Right kidney (tissue), 9 donors: ENCODE measurements at places on chromosomes 13 and 19.

DNA sequence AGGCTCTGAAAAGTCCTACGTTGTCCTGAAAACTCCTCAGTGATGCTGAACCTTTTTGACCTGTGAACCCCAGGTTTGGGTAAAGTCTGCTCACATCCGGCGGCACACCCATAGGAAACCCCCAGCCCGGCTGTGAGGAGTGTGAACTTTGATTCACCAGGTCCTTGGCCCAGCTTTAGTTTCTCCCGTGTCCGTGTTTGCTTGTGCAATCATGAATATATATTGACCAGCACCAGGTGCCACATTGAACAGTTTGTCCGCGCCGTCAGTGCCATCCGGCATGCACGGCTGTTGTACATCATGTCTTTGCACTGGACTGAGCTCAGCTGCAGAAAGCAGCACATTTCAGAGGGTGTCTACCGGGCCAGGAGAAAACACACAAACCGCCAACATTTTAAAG lies 45.3 kb downstream of the NFIC start:
- DNase-seq: no peak

GRCh38 chr13:113602291-113602988 lies 17.9 kb downstream of the TFDP1 start:
- no peak for DNase-seq

DNA sequence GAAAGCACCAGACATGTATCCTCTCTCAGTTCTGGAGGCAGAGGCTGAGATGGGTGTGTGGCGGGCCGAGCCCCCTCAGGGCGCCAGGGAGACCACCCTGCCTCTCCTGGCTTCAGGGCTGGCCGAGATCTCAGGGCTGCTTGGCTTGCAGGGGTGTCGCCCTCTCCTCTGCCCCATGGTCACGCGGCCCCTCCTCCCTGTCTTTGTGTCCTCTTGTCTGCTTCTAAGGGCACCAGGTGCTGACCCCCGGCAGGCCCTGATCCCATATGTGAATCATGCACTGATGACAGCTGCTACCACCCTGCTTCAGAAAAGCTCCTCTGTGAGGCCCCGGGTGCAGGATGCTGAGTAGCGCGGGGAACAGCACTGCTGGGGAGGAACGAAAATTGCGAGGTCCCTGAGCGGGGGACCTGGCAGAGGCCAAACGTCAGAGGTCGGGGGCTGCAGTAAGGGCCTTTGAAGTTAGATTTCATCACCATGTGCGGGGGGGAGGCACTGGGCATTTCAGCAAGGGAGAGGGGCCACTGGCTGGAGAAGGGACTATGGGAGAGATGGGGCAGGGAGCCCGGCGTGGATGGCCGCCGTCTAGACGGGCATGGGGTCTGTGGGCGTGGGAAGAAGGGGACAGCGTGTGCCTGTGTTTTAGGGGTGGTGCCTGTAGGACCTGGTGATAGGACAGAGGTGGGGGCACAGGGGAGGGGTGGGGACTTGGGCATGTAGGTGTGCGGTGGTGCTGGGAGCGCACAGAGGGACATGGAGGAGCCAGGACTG lies 125.2 kb downstream of the KDM4B start:
- no peak for DNase-seq

- no peak for DNase-seq
Measured at GRCh38 chr13:28503182-28503967, 8.4 kb upstream of the FLT1 start.

DNA sequence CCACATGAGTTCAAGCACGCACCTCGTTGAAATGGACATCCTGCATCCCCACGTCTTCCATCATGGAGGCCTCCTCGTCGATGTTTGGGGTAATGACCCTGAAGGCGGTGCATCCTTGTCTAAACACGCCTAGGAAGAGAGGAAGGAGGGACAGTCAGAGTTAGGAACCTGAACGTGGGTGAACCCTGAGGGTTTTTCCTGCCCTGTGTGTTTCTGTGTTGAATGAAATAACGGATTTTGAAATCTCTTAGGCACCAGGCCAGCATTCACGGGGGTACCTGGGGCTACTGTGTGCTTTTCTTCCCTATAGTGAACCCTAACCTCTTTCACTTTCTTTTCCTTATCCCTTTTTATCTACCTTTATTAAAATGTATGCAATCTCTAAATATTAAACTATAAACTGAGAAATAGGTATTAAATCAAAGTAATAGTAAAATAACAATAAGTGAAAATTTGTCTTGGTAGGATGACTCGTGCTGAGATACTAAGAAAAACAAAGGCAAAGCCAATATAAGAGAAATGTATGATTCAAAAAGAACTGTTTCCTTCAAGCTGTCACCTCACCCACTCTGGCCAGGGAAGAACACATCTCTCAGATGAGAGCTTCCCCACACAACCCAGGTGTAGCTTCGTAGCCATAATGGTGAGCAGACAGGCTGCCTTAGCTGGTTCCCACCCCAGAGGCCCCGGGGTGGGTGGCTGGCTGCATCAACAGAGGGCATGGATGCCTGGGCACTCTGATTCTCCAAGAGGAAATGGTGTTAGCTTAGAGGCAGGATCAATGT lies 72.1 kb upstream of the SLC15A1 start:
- DNase-seq: no peak

DNA sequence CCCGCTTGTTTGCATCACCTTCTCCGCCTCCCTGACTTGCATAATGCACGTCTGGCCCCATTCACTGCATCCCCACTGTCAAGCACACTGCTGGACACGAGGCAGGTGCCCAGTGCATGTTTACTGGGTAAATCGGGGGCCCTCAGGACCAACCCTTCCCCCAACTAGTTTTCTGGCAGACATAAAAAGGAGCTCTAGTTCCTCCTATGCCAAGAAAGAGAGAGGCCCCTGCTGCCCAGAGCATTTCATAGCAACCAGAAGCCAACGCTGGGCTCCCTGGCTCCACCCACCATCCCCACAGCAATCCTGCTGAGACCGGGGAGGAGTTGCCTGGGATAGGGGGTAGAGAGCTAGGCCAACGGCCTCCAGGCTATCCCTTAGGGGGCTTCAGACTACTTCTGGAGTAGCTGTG lies 23.2 kb downstream of the ANKRD27 start:
- DNase-seq: peak; percentile 10

- no peak for DNase-seq
Measured at GRCh38 chr13:88627071-88627470, 955.9 kb downstream of the SLITRK5 start.

DNA sequence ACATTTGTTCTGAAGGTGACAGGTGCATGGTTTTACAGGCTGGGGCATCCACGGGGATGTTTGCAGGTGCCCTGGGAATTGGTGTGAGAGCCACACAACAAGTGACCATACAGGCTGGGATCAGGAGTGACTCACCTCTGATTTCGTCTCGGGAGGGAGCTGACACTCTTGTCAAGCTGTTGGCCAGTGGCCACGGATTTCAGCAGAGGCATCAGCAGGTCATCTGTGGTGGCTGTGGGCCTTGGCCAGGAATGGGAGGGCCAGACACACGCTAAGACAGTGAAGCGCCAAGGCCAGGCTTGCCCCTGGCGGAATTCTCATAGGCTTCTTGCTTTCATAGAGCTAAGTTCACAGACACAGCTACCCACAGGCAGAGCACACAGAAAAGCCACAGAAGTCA lies 108.6 kb downstream of the HSPH1 start:
- DNase-seq: no peak

- DNase-seq: no peak
Measured at GRCh38 chr13:51243832-51244231, 21.6 kb downstream of the FAM124A start.

DNA sequence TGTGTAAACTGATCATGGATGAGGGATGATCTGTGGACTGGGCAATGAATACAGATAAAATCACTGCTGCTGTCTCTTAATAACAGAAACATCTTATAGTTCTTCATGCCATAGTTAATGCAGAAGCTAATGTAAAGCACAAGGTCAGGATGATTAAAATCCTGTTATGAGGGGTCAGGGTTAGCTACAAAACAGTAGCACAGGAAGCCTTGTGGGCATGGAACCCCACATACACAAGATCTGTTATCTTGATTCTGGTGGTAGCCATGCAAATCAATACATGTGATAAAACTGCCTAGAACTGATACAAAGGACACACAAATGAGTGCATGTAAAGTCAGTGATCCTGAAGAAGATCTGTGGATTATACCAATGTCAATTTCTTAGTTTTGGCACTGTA lies 96.4 kb downstream of the KLF12 start:
- DNase-seq: no peak

DNA sequence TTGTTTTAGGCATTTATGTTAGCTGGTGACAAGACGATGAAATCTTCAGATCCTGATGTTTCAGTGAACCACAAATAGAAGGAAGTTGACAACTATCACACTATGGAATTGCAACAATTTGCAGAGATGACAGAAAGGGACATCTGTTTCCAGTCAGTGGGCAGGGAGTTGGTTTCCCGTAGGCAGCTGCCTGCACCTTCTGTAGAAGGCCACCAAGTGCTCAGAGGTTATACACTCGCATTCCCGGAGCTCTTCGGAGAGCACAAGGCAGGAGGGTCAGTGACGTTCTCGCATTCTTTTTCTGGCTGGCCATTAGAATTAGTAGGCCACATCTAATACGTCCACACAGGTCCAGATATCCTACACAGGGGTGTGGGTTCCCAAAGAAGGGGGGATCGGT lies 129.4 kb downstream of the SHISA2 start:
- no peak for DNase-seq

- no peak for DNase-seq
Measured at GRCh38 chr13:25756912-25757311, 294.9 kb downstream of the SHISA2 start.

DNA sequence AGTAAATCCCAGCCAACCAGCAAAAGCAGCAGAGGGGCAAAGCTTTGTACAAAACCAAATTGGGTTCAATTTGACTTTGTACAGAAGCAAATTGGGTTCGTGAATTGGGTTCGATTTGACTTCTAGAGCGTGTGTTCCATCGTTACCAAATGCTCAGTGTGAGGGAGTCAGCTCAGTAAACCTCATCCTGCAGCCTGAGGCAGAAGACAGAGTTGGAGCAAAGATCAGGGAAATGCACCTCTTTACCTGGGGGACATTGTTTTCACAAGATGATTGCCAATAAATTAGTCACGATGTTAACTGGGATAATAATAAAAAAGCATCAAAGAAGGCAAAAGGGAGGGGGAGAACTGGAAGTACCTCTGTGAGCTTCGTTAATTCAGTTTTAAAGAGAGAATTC lies 1.5 kb downstream of the RAB20 start:
- DNase-seq: no peak

DNA sequence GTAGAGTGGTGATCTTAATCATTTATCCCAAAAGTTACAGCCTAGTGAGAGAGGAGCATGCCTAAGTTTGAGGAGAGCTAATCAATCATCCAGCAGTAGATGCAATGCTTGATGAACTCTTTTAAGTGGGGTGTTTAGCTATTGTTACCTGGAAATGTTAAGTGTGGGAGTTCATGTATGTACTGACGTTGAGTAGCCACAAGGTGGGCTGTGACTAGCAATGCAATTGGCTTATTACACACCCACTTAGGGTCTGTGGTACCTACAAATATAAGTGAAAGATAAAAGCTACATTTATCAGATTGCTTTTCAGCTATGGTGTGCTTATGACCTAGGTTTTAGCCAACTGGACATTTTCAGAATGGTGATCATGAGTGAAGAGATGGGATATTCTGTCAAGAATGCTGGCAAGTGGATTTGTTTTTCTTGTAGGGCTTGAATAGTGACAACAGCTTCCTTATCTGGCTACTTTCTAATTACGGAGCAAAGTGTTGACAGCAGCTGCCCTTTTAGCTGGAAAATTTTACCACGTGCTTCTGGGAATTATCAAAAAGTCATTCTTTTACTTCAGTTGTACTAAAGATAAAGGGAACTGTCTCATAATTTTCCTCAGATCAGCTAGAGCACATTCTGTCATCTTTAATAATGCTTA lies 170.6 kb downstream of the POSTN start:
- no peak for DNase-seq

DNA sequence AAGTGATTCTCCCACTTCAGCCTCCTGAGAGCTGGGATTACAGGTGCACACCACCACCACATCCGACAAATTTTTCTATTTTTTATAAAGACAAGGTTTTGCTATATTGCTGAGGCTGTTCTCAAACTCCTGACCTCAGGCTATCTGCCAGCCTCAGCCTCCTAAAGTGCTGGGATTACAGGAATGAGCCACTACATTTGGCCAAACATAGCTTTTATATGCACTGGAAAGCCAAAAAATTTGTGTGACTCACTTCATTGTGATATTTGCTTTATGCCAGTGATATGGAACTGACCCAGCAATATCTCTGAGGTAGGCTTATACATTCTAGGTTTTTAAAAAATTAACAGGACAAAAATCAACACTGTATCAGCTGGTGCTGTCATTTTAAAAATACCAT lies 26.8 kb upstream of the ACOD1 start:
- DNase-seq: no peak

DNA sequence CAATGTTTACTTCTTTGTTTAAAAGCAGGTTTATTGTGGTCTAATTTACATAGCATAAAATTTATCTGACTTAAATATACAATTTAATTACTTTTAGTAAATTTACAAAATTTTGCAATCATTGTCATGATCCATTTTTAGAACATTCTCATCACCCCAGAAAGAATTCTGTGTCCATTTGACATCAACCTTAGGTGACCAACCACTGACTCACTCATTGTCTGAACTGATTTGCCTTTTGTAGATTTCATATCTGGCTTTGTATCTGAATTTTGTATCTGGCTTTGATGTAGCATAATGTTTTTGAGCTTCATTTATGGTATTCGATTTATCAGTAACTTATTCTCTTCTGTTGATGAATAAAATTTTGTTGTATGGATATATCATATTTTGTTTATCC lies 40.4 kb downstream of the EDNRB start:
- DNase-seq: no peak

DNA sequence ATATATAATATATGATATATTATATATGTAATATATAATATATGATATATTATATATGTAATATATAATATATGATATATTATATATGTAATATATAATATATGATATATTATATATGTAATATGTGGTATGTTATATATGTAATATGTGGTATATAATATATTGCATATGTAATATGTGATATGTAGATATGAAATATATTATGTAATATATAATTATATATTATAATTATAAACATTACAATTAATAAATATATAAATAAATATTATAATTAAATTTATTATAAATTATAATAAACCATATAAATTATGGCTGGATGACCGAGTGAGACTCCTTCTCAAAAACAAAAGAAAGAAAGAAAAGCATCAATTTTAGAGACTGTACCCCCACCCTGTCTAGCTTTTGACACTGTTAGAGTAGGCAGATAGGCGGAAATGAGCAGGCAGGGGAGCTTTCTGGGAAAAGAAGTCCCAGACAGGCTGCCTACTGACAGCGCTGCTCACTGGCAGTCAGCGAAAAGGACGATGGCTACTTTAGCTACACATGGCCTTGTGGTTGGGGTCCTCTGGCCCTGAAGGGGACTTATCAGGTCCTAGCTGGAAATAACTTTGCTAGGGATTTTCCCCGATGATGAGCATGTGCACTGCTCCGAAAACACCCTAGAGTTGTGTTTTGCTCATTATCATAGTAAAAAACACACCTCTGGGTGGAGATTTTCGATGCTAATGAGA lies 19.7 kb downstream of the C3 start:
- DNase-seq: no peak

GRCh38 chr13:88744289-88744688 lies 1073.1 kb downstream of the SLITRK5 start:
- DNase-seq: no peak
